Activated naive CD8-positive, alpha-beta T cell treated with anti-CD3 and anti-CD28 coated beads, Interleukin-2, amount 10 ng/mL, durations not matched to agents 7 days and 5 days (primary cell): ENCODE measurements at places on chromosomes 12 and 14.

DNA sequence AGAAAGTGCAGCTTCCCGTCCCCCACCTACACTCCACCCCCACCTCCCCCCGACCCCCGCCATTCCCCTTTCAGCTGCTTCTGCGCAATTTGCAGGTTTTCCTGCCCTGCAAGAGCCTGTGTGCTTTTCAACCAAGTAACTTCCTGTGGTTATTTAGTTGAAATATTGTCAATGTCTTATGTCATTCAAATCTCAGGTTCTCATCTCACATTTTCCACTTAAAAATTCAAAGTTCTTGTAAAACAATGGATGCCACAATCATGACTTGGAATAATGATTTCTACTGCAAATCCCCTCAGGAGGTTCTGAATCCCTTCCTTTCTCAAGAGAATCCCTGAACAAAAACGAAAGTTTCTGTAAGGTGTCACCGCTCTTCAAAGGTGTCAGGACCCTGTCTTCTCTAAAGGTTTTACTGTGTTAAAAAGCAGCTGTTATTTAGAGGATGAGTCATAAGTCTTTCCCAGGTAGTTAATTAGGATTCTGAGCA is 31.6 kb downstream of the WBP11 start:
- no peak for DNase-seq

- no peak for DNase-seq
Observed at GRCh38 chr12:109900752-109901580, 892 bp downstream of the TCHP start.

GRCh38 chr14:60353420-60353819 is 104.4 kb downstream of the PPM1A start:
- DNase-seq = no peak

DNA sequence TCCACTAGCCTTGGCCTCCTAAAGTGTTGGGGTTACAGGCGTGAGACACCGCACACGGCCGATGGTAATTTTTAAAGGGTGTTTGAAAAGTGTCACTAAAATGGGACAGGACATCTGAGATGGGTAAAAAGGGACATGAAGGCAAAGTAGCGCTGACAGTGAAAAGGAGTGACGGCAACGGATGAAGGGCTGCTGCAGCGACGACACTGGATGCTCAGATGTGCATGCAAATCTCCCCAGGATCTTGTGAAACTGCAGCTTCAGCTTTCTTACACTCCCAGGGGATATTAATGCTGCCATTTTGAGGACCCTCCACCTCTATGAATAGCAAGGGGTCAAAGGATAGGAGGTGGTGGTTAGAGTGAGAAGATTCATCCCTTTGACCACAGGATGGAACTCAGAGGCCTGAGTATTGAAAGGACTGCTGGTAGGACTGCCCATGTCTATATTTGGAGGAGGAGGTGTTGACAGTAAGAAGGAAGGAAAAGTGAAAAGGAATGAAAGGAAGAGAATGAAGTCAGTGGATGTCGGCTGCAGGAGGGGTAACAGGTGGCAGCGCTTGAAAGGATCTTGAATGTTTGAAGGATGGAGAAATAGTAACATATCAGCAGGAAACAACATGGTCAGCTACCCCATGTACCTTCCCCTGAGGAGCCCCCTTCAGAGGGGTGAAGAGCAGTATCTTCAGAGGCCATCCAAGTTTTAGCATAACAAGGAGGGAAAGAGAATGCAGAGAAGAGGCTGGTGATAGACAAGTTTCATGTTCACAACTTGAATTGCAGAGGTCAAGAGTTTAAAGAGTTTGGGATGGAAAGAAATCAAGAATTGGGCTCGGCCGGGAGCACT is 37.1 kb downstream of the CLIP1 start:
- DNase-seq = no peak

GRCh38 chr14:44701563-44702263 is 194.6 kb upstream of the FSCB start:
- no peak for DNase-seq

- DNase-seq = no peak
Observed at GRCh38 chr14:64688811-64689281, 15.4 kb upstream of the PLEKHG3 start.

GRCh38 chr12:69987579-69988091 is 162.6 kb downstream of the MYRFL start:
- DNase-seq = no peak

GRCh38 chr12:57609101-57609780 is 2.0 kb upstream of the ARHGEF25 start:
- no peak for DNase-seq

GRCh38 chr12:123387508-123388176 is 3.7 kb downstream of the KMT5A start:
- DNase-seq = peak; percentile 34

- DNase-seq = no peak
Observed at GRCh38 chr14:91258011-91258618, 13.6 kb upstream of the GPR68 start.

DNA sequence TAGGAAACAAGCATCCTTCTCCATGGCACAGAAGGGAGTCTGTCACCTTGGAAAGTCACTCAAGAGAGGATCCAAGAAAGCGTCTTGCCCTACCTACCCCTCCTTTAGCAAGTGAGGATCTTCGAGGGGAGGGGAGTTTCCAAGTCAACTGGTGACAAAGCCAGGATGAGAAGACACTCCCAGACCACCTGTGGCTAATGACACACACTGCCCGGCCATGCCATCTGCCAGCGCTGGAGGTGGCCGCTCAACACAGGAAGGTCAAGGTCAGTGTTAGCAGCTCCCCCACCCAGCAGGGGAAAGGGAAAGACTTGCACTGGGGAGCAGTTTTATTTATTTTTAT is 41.3 kb downstream of the ELK3 start:
- DNase-seq = no peak

- DNase-seq = peak; percentile 58
Observed at GRCh38 chr12:121805171-121806008, 1.6 kb downstream of the SETD1B start.

GRCh38 chr12:32970465-32971110 is 74.0 kb upstream of the PKP2 start:
- DNase-seq = no peak

- no peak for DNase-seq
Observed at GRCh38 chr14:61603736-61604135, 91.6 kb upstream of the HIF1A start.

GRCh38 chr12:5377997-5378592 is 53.8 kb upstream of the NTF3 start:
- no peak for DNase-seq

GRCh38 chr14:45253754-45254310 is 830 bp upstream of the MIS18BP1 start:
- DNase-seq = no peak

DNA sequence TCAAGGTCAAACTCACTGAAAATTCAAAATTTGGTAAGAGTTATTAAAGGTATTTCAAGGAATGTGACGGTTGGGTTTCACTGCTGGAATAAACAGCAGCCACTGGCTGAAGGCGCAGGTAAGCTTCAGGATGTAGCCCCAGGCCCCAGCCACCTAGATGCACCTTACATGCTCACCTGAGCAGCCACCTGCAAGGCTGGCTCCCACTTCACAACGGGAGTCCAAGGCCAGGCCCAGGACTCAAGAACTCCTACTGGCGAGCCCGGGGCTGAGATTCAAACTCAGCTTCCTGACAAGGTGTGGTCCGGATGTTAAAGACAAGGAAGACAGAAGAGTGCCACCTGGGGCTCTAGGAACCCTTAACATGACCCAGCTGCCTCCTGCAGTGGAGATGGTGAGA is 78.4 kb downstream of the ITPK1 start:
- no peak for DNase-seq

- no peak for DNase-seq
Observed at GRCh38 chr14:104119119-104119487, 19.3 kb upstream of the KIF26A start.

DNA sequence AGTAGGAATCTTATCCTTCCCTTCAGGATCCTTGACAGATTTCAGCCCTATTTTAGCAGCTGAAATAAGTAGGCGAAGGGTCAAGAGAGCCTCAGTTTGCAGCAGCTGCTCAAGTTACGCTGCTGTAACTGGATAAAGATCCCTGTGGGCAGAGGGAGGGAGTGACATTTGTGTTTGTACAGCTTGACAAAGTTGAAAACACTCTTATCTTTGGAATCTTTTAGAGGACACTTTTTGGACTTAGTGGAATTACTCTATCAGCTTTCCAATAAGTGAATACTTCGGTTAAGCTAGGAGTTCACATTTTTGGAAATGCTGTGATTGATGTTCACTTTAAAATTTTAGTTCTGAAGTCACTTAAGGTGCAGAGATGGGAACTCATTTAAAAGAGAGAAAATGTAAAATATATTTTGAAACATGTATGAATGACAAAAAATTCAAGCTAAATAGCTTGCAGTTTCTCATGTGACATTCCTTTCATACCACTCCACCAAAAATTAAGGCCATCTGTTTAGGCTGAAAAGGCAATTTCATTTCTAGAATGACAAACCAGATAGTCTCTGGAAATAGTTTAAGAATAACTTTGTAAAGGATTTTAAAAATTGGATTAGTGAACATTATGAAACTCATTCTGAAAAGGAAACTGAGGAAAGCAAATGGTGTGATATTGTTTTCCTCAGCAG is 55.2 kb downstream of the SLC38A4 start:
- DNase-seq = no peak

GRCh38 chr12:85036234-85036707 is at the start of the genes LRRIQ1 and TSPAN19:
TSS of gene LRRIQ1 (plus strand) at chr12:85036351. CDS start at chr12:85038177, 1,826 bp downstream.
TSS of gene TSPAN19 (minus strand) at chr12:85036277. CDS start at chr12:85029946, 6,331 bp downstream.
- DNase-seq = peak; percentile 36

DNA sequence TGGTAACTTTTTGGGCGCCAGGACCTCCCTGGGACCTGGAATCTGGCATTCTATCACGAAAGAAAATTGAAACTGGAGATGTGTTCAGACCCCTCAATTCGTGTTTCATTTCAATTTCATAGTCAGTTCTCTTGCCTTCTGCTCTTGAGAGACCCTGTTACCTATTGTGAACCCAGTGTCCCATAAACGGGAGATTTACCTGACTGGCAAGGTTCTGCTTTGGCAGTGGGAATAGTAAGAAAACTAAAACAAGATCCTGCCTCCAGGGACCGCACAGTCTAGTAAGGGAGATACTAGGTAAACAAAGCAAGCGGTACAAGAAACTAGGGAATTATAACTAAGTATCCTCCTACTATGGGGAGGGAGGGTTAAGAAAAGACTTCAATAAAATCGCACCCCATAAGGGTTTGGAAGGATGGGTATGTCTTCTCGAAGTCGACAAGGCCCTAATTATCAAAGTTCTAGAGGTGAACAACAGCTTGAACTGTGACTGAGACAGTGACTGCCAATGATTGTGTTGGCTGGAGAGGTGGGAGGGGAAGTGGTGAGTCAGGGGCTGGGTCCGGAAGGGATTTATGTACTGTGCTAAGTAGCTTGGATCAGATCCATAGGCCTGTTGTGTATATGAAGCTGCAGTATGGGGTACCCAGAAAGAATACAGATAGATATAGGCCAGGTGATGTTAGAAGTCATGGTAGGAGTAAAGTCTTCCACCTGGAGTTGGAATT is 754 bp downstream of the ACSS3 start:
- DNase-seq = no peak

DNA sequence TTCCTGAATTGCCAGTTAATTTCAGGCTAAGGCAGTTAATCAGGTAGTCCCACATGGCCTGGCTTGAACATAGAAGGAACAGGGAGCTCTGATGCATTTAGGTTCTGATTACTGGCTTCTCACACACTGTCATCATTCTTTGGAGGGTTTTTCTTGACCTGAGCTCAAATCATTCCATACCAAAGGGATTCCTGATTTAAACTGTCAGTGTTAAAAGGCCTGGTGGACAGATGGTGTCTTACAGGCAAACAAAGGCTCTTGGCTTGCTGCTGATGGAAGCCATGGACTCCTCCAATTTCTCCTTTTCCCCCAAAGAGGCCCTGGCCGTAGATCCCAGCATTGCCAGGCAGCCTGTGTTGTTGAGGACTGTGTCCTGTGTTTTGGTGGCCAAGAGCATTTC is 30.2 kb downstream of the CACNA1C start:
- DNase-seq = no peak

- no peak for DNase-seq
Observed at GRCh38 chr14:88008039-88008742, 3.3 kb downstream of the GPR65 start.

- DNase-seq = no peak
Observed at GRCh38 chr12:54983536-54984101, 943 bp downstream of the TESPA1 start.

GRCh38 chr14:50943261-50943942 is 881 bp downstream of the PYGL start:
- DNase-seq = no peak

GRCh38 chr14:55062517-55063351 is 11.3 kb downstream of the MAPK1IP1L start:
- DNase-seq = no peak

- no peak for DNase-seq
Observed at GRCh38 chr12:31962076-31962475, 2.9 kb downstream of the RESF1 start.

DNA sequence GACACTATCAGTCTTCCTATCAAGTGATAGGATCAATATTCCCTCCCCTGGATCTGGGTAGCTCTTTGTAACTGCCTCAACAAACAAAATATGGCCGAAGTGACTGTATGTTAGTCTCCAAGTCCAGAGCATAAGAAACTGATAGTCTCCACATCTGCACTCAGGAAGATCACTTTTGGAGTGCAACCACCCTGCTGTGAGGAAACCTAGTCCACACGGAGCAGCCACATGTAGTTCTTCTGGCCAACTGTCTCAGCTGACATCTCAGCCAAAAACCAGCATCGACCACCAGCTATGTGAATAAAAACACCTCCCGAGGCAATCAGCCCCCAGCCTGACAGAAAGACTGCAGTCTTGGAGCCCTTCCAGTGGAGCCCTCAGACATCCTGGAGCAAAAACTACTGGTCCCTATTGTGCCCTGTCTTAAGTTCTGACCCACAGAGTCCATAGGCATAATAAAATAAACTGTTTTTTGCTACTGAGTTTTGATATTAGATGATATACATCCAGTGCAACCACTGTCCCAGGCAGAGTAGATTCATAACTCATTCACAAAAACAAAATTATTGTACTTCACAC is 143.8 kb downstream of the MED13L start:
- no peak for DNase-seq

- no peak for DNase-seq
Observed at GRCh38 chr12:39464976-39465695, 22.2 kb upstream of the KIF21A start.

- DNase-seq = no peak
Observed at GRCh38 chr12:40723001-40723400, 30.8 kb downstream of the CNTN1 start.

DNA sequence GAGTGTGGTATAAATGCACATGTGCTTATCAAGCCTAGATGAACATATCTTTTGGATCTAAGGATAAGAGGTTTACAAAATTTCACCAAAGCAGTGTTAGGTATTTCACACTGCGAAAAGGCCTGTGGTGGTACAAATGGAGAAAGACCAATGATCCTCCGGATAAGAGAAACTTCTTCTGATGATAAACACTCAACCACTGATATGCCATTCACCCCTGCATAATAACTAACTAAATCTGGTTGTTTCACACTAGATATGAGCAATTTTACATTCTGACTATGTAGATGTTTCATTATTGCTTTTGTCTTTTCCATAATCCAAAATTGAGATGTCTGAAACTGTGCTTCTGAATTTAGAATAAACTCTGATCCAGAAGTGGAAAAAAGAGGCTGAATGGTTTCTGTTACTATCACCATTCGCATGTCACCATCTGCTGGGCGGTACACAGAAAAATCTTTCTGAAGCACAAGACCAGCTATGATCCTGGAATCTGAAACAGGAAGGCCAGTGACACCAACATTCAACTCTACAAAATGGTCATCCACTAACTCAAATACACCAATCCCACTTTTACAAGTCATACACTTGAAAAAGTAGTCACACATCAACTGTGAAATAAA is 1.3 kb downstream of the BBS10 start:
- no peak for DNase-seq
